Stimulated activated CD4-positive, alpha-beta T cell treated with anti-CD3 and anti-CD28 coated beads, TNF-alpha, amount 100 ng/mL, for 48 hours (primary cell): ENCODE measurements at places on chromosomes 3 and 15.

DNA sequence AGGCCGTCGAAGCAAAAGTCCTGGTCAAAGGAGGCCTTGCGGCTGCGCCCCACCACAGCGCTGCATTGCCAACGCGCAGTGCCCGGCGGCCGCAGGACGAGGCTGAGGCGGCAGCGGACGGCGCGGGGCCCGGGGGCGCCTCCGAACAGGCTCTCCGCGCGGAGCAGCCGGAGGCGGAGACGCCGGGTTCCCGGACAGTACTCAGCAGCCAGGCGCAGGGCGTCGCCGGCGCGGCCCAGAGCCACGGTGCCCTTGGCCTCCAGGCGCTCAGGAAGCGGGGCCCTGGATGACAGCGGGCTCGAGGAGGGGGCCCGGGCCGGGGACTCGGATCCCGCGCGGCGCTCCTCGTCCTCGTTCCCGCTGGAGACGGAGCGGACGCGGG is 1.1 kb downstream of the C2CD4B start:
- DNase-seq: no peak

GRCh38 chr15:72146221-72146620 is 28.0 kb downstream of the SENP8 start:
- DNase-seq: no peak

GRCh38 chr15:61659566-61660190 is 400.6 kb downstream of the VPS13C start:
- no peak for DNase-seq

- no peak for DNase-seq
Measured at GRCh38 chr15:52114261-52115055, 1.9 kb upstream of the BCL2L10 start.

DNA sequence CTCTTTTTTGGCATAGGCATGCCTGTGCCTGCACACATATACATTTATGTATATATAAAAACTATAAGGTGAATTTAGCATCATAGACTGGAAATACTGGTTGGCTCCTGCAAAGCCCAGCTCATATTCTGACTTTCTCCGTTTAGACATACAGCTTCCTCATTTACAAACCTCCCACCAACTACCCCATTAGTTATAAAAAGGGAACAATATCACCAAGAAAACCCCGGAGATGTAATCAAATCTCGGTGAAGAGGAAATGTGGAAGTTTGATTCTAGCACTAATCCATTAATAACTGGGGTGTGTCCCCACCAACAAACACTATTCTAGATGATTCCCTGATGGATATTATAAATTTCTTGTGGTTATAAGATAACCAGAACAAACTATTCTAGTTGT is 517.7 kb upstream of the TBL1XR1 start:
- DNase-seq: no peak

DNA sequence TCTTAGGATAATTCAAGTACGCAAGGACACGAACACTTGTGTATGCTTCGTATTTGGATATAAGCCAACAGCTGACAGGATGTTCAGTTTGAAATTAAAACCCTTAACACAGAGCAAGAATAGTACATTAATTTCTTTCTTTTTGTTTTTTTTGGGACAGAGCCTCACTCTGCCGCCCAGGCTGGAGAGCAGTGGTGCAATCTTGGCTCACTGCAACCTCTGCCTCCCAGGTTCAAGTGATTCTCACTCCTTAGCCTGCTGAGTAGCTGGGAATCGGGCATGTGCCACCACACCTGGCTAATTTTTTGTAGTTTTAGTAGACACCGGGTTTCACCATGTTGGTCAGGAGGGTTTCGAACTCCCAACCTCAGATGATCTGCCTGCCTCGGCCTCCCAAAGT is 32.4 kb downstream of the TOMM70 start:
- DNase-seq: no peak

GRCh38 chr3:34568766-34569165 is 770.3 kb downstream of the PDCD6IP start:
- no peak for DNase-seq

DNA sequence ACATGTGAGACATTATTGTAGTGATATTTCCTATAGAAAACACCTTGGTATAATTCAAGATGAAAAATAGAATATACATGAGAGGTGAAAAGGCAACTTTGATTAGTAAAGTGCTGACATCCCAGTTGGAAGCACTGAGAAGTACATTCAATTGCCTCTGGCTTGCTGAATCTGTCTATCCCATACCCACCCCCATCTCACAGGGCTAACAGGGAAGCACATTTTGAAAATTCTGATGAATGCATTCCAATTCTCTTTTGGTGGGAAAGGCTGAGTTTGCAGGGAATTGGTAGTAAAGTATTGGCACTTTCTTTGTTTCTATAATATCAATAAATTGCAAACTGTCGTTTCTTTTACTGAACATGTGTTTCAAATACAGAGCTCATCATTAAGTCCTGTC is 122.9 kb downstream of the MBNL1 start:
- no peak for DNase-seq

- DNase-seq: no peak
Measured at GRCh38 chr3:193813501-193813830, 220.5 kb downstream of the OPA1 start.

DNA sequence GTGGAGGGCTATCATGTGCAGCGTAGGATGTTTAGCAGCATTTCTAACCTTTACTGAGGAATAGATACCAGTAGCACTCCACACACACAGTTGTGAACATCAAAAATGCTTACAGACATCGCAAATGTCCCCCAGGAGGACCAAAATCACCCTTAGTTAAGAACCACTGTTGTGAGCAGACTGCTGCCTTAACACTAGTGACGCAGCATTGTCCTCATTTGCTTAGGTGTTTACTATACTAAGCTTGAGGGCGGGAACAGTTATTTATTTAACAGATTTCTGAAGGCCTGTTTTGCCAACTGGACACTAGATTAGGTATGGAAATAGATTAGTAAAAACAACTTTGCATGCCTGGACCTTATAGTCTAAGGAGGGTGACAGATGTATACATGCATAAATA is 2.3 kb downstream of the PPP2R3A start:
- no peak for DNase-seq

GRCh38 chr3:14890476-14890875 is 56.9 kb upstream of the NR2C2 start:
- DNase-seq: no peak
